Right cardiac atrium (tissue), 5 donors: ENCODE measurements at places on chromosomes 7 and 10. TPM values are rescaled to one million over a fixed set of nuclear protein-coding genes. Genes with fewer than 3 reads are reported as not detected.

Gene LRRN3
- 32.8 TPM for total RNA-seq

Gene RPEL1
- total RNA-seq: not detected

Gene DLX5
- total RNA-seq: not detected

Gene BLOC1S2
- total RNA-seq: 23.0 TPM

Gene CHCHD3
- total RNA-seq: 120 TPM

Gene PTTG1IP2
- not detected for total RNA-seq

Gene GIMAP8
- 13.0 TPM for total RNA-seq

Gene C7orf57
- not detected for total RNA-seq

Gene JCAD
- total RNA-seq: 41.9 TPM

Gene ELMO1
- 18.9 TPM for total RNA-seq

Gene SPDYE9
- not detected for total RNA-seq

Gene ADAM12
- 2.7 TPM for total RNA-seq

Gene CFAP69
- total RNA-seq: 3.5 TPM

Gene NUTM2E
- total RNA-seq: not detected

Gene PTF1A
- total RNA-seq: not detected

Gene DNAJC12
- total RNA-seq: 3.8 TPM

Gene ZWINT
- 1.5 TPM for total RNA-seq

Gene MPP7
- 18.1 TPM for total RNA-seq

Gene ANKRD61
- not detected for total RNA-seq

Gene FRMD4A
- 30.3 TPM for total RNA-seq

Gene KLHDC10
- total RNA-seq: 25.3 TPM

Gene ABCC2
- 0.38 TPM for total RNA-seq
